ENCODE measurements at places on chromosomes 1 and 21. TPM values are rescaled to one million over a fixed set of nuclear protein-coding genes. Genes with fewer than 3 reads are reported as not detected.
A peak's percentile ranks its signal among the peaks of the same experiment; 100 is the strongest.

The FMO3 gene
- total RNA-seq, result not detected

The MX1 gene
- 682 TPM for total RNA-seq

The METTL25B gene
- 40.3 TPM for total RNA-seq

The SFT2D2 gene
- 72.1 TPM for total RNA-seq

The SYT2 gene
- total RNA-seq, result not detected

- no peaks in the 10 kb centered on the region for H3K4me1 ChIP-seq
- no peak overlapping the region for H3K4me3 ChIP-seq
- no peak overlapping the region for H3K27ac ChIP-seq
- no peak for DNase-seq
Measured at GRCh38 chr1:245687636-245688535, 533.1 kb downstream of the KIF26B start.

The RYR2 gene
- 0.08 TPM for total RNA-seq

The SPRR1B gene
- total RNA-seq, result not detected

DNA sequence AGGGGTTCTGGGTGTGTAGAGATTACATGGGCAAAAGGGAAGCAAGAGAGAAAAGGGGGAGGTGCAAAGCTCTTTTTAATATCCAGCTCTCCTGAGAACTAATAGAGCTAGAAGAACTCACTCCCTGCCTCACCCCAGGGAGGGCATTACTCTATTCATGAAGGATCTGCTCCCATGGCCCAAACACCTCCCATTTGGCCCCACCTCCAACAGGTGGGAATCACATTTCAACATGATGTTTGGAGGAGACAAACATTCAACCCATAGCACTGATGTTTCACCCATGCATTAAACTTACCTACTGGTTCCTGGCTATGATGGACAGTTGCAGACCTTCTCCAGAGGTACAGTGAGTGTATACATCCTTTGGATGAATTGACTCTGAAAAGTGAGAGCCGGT, 7.3 kb upstream of the JUN start:
- DNase-seq, result no peak
- H3K27me3 ChIP-seq, result no peaks in the 10 kb centered on the region
- H3K4me1 ChIP-seq, result peaks cover 9% of the 10 kb centered on the region
- H3K36me3 ChIP-seq, result peaks cover 13% of the 10 kb centered on the region
- no peak overlapping the region for H3K27ac ChIP-seq

GRCh38 chr1:156768610-156769295, 1.4 kb downstream of the PRCC start:
- peaks cover 54% of the 10 kb centered on the region for H3K4me1 ChIP-seq
- no peak overlapping the region for H3K27ac ChIP-seq

DNA sequence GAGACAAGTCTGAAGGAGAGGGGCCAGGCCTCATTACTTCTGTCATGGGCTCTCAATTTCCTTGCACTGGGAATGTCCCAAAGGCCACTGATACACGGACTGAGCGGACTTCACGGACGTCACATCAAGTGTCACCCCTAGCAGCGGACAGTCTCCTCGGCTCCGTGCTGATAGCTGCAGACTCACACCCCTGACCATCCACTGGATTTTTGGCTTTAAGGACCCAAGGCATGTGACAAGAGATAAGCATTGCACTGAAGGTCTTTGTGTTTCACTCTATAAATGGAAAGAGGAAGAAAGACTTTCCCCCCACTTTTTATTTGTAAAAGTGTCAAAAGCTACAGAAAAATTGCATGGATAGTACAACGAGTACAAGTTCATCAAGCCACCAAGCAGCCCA, 200.4 kb upstream of the FGGY start:
- H3K4me3 ChIP-seq, result no peak overlapping the region
- peaks cover 4% of the 10 kb centered on the region for H3K27me3 ChIP-seq
- no peak overlapping the region for H3K27ac ChIP-seq
- H3K36me3 ChIP-seq, result no peaks in the 10 kb centered on the region
- H3K4me1 ChIP-seq, result no peaks in the 10 kb centered on the region

The GPX7 gene
- total RNA-seq, result 21.2 TPM

The FCMR gene
- total RNA-seq, result 121 TPM

GRCh38 chr1:184558691-184559090, 171.9 kb downstream of the C1orf21 start:
- no peaks in the 10 kb centered on the region for H3K4me1 ChIP-seq
- no peak overlapping the region for H3K4me3 ChIP-seq

DNA sequence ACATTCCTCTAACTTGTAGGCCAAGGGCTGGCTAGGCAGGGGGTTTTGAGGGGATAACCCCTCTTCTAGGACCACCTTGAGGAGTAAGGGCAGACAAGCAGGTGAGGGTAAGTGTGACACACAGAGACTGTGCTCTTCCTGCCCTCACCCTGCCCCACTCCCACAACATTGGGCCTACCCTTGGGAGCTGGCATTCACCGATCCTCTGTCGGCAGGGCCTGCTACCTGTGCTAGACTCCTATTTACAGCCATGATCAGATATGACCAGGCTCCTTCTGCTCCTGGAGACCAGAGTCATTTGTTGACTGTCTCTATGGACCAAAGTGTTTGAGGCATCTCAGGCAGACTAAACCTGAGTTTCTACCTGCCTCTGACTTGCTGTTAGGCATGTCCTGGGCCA, 68.3 kb downstream of the SYF2 start:
- peaks cover 38% of the 10 kb centered on the region for H3K27me3 ChIP-seq
- no peak for DNase-seq
- no peaks in the 10 kb centered on the region for H3K4me1 ChIP-seq

The AKR1A1 gene
- 144 TPM for total RNA-seq

DNA sequence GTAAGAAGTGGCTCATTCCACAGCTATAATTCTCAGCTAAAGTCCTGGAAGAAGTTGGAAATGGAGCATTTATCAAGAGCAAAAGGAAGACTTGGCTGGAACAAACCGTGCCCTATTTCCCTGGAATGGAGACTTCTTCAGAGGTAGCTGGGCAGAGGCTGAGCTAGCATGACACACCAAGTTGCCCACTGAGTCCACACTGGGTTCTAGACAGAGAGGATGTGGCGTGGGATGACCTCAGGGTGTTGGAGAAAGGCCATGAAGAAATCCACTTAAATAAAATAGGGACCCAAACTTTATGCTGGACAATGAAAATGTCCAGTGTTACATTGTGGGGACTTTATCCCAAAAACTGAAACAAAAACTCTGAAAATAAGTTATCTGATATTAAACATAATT, 116.2 kb downstream of the KCNJ6 start:
- H3K4me1 ChIP-seq, result no peaks in the 10 kb centered on the region
- H3K4me3 ChIP-seq, result no peak overlapping the region
- H3K27me3 ChIP-seq, result no peaks in the 10 kb centered on the region
- DNase-seq, result no peak

DNA sequence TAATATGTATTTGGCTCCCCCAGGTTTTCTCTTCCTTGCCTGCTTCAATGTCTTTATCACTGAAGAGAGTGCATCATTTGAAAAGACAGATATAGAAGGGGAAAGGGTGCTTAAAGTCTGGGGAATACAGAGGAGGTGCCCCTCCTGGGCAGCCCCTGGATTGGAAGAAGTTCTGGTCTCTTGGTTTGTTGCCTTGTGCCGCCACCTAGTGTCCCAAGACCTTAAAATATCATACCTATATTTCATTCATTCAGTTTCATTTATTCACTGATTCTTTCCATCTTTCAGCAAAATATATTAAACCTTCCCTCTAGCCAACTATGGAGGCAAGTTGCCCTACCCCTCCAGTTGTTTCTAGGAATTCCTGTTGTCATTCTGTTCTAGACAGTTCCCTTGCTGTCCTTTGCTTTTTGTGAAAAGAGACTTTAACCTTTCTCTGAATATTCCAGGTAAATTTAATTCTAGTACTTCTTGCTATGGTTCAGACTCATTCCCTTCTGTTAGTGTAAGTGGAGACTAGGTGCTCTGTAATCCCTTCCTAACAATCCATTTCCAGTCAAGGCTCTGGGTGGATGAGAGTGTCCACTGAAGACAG, 56.1 kb downstream of the MEF2D start:
- no peaks in the 10 kb centered on the region for H3K36me3 ChIP-seq
- no peak overlapping the region for H3K27ac ChIP-seq
- peaks cover 69% of the 10 kb centered on the region for H3K27me3 ChIP-seq
- H3K4me1 ChIP-seq, result peaks cover 16% of the 10 kb centered on the region
- peak; percentile 40 for DNase-seq
- H3K4me3 ChIP-seq, result no peak overlapping the region

The ZBTB48 gene
- 42.3 TPM for total RNA-seq

DNA sequence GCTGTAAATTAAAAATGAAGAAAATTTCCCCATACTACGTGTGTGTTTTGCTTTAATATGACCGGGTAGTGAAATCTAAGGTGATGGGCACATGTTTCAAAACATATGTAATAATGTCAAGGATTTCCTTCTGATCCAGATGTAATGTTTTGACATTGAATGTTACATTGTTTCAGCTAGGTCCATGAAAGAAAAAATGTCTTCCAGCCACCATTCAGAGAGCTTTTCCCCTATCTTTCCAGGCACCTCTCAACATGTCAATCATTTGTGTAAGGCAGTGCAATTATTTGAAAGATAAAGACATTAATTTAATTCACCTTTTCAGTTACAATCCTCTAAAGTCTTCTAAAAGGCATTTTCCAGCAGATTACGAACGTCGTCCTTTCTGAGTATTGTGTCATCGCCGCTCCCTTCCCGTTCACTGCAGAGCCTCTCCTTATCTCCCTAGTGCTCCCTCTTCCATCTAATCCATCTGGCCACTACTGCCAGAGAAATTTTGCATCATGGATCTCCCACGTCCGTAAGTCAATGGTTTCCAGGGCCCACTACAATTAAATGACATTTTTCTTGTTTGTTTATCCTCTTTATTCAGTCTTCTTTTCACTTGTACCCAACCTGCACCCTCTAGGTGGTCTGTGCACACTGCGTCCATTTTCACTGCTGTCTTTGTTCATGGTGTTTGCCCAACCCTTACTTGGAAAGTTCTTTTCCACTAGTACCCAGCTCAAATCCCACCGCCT, 1.3 kb upstream of the VAMP3 start:
- DNase-seq, result no peak
- H3K4me1 ChIP-seq, result peaks cover 28% of the 10 kb centered on the region
- H3K27me3 ChIP-seq, result peaks cover 32% of the 10 kb centered on the region

- H3K27me3 ChIP-seq, result no peaks in the 10 kb centered on the region
- H3K4me1 ChIP-seq, result no peaks in the 10 kb centered on the region
- H3K4me3 ChIP-seq, result no peak overlapping the region
- peaks cover 21% of the 10 kb centered on the region for H3K36me3 ChIP-seq
- DNase-seq, result no peak
Measured at GRCh38 chr1:174710868-174711845, 263.4 kb downstream of the GPR52 start.

GRCh38 chr1:214198571-214198970, 82.4 kb upstream of the SMYD2 start:
- DNase-seq, result no peak
- H3K27me3 ChIP-seq, result peaks cover 27% of the 10 kb centered on the region
- H3K27ac ChIP-seq, result no peak overlapping the region

GRCh38 chr1:165011991-165012531, 344.5 kb downstream of the LMX1A start:
- no peak overlapping the region for H3K4me3 ChIP-seq
- H3K36me3 ChIP-seq, result no peaks in the 10 kb centered on the region
- no peak for DNase-seq
- no peaks in the 10 kb centered on the region for H3K4me1 ChIP-seq
- no peaks in the 10 kb centered on the region for H3K27me3 ChIP-seq

GRCh38 chr1:59605761-59606160, 209.0 kb upstream of the HOOK1 start:
- no peaks in the 10 kb centered on the region for H3K4me1 ChIP-seq
- no peak for DNase-seq
- no peak overlapping the region for H3K4me3 ChIP-seq

The LRRC7 gene
- not detected for total RNA-seq

DNA sequence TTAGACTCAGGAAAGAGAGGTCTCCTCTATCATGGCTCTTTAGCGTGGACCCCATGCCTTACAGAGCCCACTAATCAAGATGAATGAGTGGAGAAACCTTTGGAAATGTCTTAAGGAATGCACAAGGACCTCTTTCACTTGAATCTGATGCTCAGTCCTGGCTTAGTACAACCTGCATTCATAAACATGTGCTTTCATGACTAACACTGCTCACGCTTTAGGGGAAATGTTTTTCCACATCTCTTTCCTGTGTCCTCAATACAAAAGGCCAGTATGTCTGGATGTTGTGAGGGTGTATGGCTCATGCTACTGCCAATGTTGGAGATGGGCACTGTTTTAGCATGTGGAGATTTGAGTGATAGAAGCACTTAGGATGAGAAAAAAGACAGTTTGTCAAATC, 14.2 kb upstream of the GNG12 start:
- H3K4me1 ChIP-seq, result no peaks in the 10 kb centered on the region
- H3K36me3 ChIP-seq, result no peaks in the 10 kb centered on the region
- no peak for DNase-seq
- no peak overlapping the region for H3K27ac ChIP-seq
- no peak overlapping the region for H3K4me3 ChIP-seq

GRCh38 chr1:244451951-244452795, 464 bp upstream of the ADSS2 start:
- no peaks in the 10 kb centered on the region for H3K27me3 ChIP-seq
- H3K36me3 ChIP-seq, result peaks cover 30% of the 10 kb centered on the region
- H3K4me1 ChIP-seq, result peaks cover 38% of the 10 kb centered on the region
- peak overlapping the region; percentile 93 for H3K27ac ChIP-seq
- H3K4me3 ChIP-seq, result peak overlapping the region; percentile 90

The LRRC38 gene
- total RNA-seq, result not detected

The INTS7 gene
- 28.8 TPM for total RNA-seq

DNA sequence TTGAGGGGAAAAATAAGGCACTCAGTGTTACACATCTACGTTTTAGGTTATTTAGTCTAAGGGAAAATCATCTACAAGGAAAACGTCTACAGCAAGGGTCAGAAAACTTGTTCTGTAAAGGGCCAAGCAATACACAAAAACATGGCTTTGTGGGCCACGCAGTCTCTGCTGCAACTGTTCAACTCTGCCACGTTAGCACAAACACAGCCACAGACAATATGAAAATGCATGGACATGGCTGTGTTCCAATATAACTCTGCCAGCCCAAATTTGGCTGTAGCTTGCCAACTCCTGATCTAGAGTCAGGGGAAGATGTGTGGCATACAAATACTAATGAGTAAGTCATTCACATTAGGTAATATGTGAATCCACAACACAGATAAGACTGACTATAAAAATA, 40.7 kb downstream of the COA6 start:
- no peak for DNase-seq
- H3K4me1 ChIP-seq, result peaks cover 8% of the 10 kb centered on the region
- H3K36me3 ChIP-seq, result peaks cover 24% of the 10 kb centered on the region
- H3K27me3 ChIP-seq, result no peaks in the 10 kb centered on the region
- no peak overlapping the region for H3K4me3 ChIP-seq
- no peak overlapping the region for H3K27ac ChIP-seq

The SELL gene
- 297 TPM for total RNA-seq

- no peak overlapping the region for H3K4me3 ChIP-seq
- peaks cover 9% of the 10 kb centered on the region for H3K36me3 ChIP-seq
- no peak for DNase-seq
- H3K4me1 ChIP-seq, result peaks cover 66% of the 10 kb centered on the region
Measured at GRCh38 chr21:37459575-37459974, 93.0 kb downstream of the DYRK1A start.

Data from activated CD4-positive, alpha-beta memory T cell treated with anti-CD3 and anti-CD28 coated beads, Interleukin-2, amount 10 ng/mL, durations not matched to agents 7 days and 5 days (primary cell).